ENCODE measurements at places on chromosomes 2 and 18.

DNA sequence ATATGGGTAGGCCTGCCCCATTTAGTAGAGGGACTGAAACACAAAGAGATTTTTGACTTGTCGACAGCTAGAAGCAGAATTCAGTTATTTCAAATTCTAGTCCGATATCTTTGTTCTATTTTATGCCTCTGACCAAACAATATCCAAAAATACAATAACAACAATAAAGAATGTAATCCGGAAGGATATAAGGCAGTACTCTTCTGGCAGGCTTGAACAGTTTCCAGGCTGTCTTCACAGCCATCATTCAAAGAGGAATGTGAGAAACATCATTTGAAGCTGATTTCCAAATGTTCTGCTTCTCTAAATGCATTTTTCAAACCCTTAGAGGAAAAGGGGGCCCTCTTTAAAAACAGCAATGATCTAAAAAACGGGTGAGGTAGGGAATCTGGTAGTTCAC lies 36.7 kb upstream of the SPTBN1 start:
- H3K27ac ChIP-seq = no peak overlapping the region
- H3K4me1 ChIP-seq = no peaks in the 10 kb centered on the region
- H3K27me3 ChIP-seq = no peaks in the 10 kb centered on the region

DNA sequence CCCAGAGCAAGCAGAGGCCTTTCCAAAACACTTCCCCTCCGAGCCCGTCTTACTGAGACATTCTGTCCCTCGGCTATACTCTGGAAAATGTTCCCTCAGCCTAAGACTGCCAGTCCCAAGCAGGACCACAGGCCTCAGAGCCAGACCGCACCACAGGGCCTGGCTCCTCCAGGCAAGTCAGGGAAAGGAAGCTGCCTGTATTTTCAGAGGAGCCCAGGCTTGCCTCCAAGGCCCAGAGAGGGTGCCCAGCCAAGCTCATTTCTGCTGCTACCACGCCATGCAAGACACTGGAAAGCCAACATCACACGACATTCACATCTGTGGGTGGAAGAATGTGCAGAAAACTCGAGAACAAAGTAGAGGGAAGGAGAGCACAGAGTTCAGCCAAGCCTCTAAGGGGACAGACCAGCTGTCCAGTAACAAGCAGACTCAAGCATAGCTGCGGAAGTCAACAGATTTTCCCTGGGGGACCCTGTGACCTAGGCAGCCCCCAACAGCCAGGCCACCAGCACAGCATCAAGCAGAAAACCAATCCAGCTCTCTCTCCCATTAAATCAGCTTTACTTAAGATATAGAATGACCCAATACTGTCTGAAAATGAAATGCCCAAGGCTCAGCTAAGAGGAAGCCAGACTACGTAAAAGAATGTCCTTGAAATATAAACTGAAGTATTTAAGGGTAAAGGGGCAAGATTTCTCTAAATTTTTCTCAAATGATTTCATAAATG lies 123.9 kb downstream of the ZFP36L2 start:
- H3K4me1 ChIP-seq = no peaks in the 10 kb centered on the region
- no peak for DNase-seq
- no peak overlapping the region for H3K27ac ChIP-seq
- no peak overlapping the region for H3K4me3 ChIP-seq
- H3K27me3 ChIP-seq = no peaks in the 10 kb centered on the region

- no peak overlapping the region for H3K4me3 ChIP-seq
- H3K27me3 ChIP-seq = no peaks in the 10 kb centered on the region
- no peaks in the 10 kb centered on the region for H3K4me1 ChIP-seq
- H3K36me3 ChIP-seq = no peaks in the 10 kb centered on the region
- no peak overlapping the region for H3K27ac ChIP-seq
- no peak for DNase-seq
These were observed 50.3 kb upstream of the TRIB2 start for GRCh38 chr2:12666445-12666844.

DNA sequence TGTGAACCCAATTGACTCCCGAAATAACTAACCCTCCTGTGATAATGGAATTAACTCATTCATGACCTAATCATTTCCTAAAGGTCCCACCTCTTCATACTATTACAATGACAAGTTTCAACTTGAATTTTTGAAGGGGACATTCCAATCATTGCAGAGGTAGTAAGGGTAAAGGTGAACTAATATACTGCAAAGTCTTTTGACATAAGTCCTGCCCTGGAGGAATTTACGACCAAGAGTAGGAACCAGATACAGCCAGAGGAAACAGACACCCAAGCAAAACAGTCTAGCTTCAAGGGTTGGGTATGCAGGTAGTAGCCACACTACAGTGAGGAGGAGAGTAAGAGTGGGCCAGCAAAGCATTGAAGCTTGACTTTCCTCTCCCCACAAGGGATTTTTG lies 1.2 kb upstream of the SRBD1 start:
- H3K27me3 ChIP-seq = no peaks in the 10 kb centered on the region
- peaks cover 14% of the 10 kb centered on the region for H3K4me1 ChIP-seq
- no peak overlapping the region for H3K4me3 ChIP-seq
- H3K36me3 ChIP-seq = no peaks in the 10 kb centered on the region
- DNase-seq = no peak

DNA sequence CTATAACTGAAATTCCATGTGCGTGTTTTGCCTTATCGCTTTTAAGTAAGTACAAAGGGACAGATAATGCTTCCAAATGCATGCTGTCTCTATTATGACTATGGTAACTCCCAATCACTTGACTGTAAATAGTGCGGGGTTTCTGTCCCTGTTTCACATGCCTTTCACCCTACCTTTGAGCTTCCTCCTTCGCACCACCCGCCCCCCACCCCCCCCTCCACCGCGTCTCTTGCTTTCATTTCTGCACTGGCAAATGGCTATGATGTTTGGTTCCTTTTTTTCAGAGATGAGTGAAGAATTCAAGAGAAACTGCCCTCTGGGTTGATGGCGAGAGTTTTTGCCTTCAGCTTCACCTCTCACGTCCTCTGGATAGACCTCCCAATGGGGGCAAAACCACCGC lies 25.0 kb upstream of the SPP2 start:
- no peaks in the 10 kb centered on the region for H3K27me3 ChIP-seq
- DNase-seq = no peak
- peak overlapping the region; percentile 21 for H3K27ac ChIP-seq
- peak overlapping the region; percentile 72 for H3K4me3 ChIP-seq
- no peaks in the 10 kb centered on the region for H3K36me3 ChIP-seq

- DNase-seq = no peak
- no peak overlapping the region for H3K4me3 ChIP-seq
- H3K36me3 ChIP-seq = no peaks in the 10 kb centered on the region
- no peak overlapping the region for H3K27ac ChIP-seq
- no peaks in the 10 kb centered on the region for H3K27me3 ChIP-seq
These were observed 198.4 kb downstream of the CMPK2 start for GRCh38 chr2:6667326-6667725.

Measured in CD8-positive, alpha-beta memory T cell (primary cell).